ENCODE measurements at places on chromosomes 5 and 9. TPM values are rescaled to one million over a fixed set of nuclear protein-coding genes. Genes with fewer than 3 reads are reported as not detected.

The GCNT4 gene
- 63.2 TPM for total RNA-seq

The NCS1 gene
- 44.9 TPM for total RNA-seq

The HTR1A gene
- total RNA-seq: not detected

The THBS4 gene
- 1.9 TPM for total RNA-seq

The RASGRF2 gene
- not detected for total RNA-seq

DNA sequence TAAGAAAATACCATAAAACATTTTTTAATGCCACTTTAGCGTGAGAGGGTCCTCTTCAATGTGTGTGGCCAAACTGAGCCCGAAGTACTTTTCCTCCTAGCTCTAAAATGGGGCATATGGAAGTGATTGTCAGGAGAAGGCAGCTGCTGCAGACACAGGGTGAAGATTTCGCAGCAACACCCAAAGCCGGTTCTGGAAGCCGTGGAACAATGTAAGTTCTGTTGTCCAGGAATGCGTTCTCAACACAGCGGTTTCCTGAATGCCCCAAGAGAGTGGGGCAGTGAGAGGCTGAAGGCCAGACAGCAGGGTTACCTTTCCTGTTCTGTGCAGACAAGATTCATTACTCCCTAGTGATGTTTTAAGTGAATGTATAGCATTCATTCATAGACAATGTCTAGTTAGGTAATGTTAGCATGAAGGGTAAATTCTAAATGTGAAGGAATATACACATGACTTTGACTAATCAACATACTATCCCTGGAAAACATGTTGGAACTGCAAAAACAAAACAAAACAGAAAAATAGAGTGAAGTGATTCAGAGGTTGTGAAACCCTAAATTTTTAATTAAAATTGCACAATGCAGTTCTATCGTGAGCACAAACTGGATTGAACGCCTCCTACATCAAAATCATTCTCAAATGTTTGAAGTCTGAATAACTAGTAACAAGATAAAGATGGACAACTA is 197.0 kb upstream of the SEMA6A start:
- DNase-seq: no peak

DNA sequence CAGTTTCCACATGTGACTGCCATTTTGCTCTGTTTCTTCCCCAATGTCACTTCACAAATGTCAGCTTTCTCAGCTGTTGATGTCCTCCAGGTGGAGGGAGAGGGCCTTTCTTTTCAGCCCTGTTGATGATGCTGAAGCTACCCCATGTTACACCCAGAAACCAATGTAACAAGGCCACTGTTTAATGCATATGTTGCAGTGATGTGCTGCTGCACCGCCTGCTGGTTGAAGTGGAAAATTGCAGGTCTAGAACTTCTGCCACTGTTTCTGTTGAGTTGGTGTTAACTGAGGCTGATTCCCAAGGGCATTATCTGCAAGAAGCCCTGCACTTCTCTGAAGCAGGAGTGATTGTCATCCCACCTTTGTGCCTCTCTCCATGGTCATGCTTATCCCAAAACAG is 428.4 kb downstream of the KDM4C start:
- no peak for DNase-seq

- no peak for DNase-seq
Observed at GRCh38 chr5:157205708-157206107, 25.1 kb downstream of the ITK start.

GRCh38 chr5:79829260-79829659 is 139.6 kb downstream of the CMYA5 start:
- no peak for DNase-seq

GRCh38 chr9:113563826-113564497 is 100.4 kb downstream of the RGS3 start:
- DNase-seq: no peak

GRCh38 chr9:120456218-120456617 is 123.7 kb downstream of the CDK5RAP2 start:
- no peak for DNase-seq

- no peak for DNase-seq
Observed at GRCh38 chr5:25754895-25755294, 1110.1 kb upstream of the CDH10 start.

GRCh38 chr9:20987521-20987920 is 43.9 kb downstream of the HACD4 start:
- DNase-seq: peak; percentile 64

GRCh38 chr5:144531188-144531587 is 360.5 kb downstream of the KCTD16 start:
- DNase-seq: no peak

- no peak for DNase-seq
Observed at GRCh38 chr5:167953151-167953798, 338.2 kb upstream of the WWC1 start.

GRCh38 chr5:176837707-176838115 is 27.4 kb downstream of the UNC5A start:
- DNase-seq: no peak

- no peak for DNase-seq
Observed at GRCh38 chr9:137974746-137975526, 97.4 kb downstream of the CACNA1B start.

- DNase-seq: no peak
Observed at GRCh38 chr5:125262782-125263181, 516.3 kb upstream of the ZNF608 start.

DNA sequence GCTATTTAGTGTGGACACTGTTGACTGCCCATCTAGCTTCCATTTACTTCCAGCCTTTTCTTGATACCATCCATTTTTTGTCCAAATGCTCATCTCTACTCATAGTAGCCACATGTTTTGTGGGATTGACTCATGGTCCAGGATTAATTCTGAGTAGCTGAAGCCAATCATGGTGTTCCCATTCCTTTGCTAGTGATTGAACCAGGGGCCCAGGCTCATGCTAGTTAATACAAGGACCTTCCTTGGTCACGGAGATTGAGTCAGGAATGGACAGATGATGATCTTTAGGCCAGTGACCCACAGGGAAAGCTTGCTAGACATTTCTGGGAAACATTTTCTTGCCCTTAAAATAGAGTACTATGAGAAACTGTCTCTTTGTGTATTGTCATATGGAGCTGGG is 272.9 kb upstream of the RIOK2 start:
- DNase-seq: no peak

- no peak for DNase-seq
Observed at GRCh38 chr5:67941614-67942401, 273.7 kb upstream of the PIK3R1 start.
